ENCODE measurements at places on chromosomes 5 and 9.

DNA sequence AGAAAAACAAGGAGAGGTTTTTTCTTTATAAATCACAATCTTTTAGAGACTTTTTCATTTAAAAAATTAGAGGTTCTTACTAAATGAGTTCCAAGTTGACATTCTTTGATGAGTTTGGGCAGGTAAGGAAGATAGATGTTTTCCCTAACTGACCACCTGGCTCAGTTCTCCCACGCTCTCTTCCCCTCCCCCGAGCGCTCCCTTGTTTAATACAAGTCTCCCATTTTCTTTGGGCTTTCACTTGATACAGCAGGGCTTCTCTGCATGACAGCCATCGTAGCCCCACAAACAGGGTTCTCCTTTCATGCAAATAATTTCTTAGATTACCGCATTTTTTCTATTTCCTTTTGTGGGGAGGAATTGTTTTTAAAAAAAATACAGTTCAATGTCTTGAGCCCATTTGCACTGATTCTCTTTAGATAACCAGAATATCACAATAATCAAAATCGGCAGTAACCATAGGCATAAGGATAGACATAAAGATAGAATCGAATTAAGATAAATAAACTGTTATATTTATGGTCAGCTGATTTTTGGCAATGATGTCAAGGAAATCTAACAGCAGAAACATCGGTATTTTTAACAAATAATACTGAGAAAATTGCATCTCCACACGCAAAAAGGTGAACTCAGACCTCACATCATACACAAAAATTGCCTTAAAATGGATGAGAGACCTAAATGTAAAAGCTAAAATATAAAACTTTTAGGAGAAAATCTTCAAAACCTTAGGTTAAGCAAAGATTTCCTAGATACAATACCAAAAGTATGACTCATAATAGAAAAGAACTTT is 325.4 kb downstream of the PIK3R1 start:
- no peak for DNase-seq

DNA sequence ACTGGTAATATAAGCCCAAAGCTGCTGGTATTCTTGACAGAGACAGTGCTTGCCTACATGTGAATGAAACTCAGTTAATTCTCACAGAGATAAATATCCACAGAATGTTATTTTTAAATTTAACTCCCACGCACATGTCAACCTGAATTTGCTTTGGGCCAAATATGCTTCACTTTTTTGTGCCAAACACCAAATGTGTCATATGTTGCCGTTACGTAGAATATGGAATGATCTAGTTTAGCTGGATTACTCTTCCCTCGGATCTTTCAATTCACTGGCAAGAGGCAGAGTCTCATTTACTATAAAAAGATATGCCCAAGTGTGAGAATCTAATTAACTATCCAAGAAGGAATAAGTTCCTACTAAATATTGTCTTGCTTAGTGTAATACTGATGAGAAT is 933.4 kb upstream of the COX7C start:
- DNase-seq = no peak

- no peak for DNase-seq
Observed at GRCh38 chr5:74126294-74126693, 500.3 kb downstream of the ARHGEF28 start.

DNA sequence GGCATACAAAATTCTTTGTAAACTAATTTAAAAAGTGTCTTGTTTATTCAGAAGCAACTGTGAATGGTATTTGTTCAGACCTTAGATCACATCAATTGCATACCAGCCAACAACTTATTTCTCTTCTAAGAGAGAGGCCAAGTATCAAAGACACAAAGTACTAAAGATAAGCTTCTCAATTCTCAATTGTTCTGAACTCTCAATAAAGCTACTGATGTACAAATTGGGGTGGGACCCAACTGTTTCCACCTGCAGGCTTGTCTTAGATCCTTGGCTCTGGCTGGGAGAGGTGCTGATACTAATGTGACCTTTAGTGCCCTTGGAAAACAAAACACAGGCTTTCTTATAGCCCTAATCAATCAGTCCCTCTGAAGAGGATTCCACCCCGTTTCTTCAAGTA is 22.1 kb downstream of the XRCC4 start:
- no peak for DNase-seq

DNA sequence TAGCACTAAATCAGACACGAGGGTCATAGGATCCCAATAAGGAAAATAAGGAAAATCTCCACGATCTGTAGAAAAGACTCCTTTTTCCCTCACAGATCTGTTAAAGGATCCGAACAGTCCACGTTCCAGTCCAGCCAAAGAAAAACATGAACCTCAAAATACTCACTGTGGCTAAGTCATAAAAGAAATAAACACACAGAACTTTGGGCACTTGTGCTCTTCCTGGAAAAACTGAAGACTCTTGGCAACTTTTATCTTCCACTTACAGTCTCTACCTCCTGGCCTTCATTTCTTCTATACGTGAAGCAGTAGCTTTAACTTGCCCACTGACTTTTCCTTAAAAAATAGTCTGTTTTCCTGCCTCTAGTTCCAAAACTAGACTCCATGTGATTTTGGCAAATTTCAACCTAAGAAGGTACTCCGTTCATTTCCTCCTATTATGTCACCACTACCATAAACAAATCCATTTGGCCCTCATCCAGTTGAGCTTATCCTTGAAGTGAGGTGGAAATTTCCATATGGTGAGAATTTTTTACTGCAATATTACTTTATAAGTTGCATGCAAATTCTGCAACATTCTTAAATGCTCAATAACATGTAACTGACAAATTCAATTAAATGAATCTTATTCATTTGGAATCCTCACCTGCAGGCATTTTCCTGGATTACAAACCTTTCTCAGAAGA is 5.3 kb upstream of the LHFPL2 start:
- no peak for DNase-seq

DNA sequence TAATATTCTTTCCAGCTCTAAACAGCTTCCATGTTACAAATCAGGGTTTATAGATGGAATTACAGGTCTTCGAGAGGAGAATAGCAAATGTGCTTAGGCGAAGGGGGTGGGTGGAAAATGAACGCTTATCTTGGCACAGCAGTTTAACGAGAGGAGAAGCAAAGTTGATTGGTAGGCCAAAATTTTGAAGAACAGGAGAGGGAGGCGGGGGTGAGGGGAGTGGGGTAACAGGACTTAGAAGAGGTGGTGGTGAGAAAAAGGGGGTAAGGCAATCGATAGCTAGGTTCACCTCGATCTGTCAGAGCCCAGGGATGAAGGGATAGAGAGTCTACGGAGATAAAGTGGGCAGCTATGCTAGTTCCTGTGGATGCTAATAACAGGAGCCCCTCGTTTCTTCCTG is 764 bp downstream of the ANKRA2 start:
- DNase-seq = no peak

DNA sequence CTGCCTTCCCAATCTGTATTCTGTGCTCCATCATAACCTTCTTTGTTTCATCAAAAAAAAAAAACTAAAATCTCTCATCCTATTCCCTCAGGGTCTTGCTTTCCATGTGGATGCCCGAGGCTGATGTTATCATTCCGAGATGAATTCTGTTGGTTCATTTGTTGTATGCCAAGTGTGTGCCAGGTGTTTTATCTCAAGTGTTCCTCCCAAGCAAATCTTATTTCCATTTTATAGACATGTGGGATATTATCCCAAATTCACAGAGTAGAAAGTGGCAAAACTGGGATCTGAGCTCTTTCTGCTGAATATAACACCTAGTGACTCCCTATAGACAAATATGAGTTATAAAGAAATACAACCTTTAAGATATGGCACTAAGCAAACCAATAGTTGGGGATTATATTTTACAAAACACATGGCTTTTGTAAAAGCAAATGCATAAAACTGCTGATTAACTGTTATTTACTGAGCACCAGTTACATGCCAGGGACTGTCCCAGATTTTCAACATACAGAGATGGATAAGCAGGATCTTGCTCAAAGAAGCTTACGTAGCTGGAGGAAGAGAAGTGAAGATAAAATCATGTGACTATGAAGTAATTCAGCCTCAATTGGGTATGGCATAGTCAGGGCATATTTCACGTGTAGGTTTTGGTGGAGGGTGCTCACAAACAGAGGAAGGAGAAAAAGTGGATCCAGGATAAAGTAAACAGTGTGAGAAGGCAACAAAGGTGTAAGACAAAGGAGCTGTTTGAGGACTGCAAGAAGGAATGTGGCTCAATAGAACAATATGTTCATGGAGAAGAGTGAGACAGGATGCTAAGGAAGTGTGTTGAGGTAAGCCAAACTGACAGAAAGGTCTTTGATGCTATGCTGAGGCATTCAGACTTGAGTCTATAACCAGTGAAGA is 143.3 kb upstream of the ADAMTSL1 start:
- DNase-seq = no peak

- DNase-seq = no peak
Observed at GRCh38 chr9:107874591-107875369, 385.2 kb upstream of the KLF4 start.

- DNase-seq = no peak
Observed at GRCh38 chr5:11507156-11507910, 396.9 kb downstream of the CTNND2 start.

GRCh38 chr5:73722231-73722630 is 96.2 kb downstream of the ARHGEF28 start:
- DNase-seq = no peak

- no peak for DNase-seq
Observed at GRCh38 chr9:137002646-137003041, 6.3 kb upstream of the CLIC3 start.

DNA sequence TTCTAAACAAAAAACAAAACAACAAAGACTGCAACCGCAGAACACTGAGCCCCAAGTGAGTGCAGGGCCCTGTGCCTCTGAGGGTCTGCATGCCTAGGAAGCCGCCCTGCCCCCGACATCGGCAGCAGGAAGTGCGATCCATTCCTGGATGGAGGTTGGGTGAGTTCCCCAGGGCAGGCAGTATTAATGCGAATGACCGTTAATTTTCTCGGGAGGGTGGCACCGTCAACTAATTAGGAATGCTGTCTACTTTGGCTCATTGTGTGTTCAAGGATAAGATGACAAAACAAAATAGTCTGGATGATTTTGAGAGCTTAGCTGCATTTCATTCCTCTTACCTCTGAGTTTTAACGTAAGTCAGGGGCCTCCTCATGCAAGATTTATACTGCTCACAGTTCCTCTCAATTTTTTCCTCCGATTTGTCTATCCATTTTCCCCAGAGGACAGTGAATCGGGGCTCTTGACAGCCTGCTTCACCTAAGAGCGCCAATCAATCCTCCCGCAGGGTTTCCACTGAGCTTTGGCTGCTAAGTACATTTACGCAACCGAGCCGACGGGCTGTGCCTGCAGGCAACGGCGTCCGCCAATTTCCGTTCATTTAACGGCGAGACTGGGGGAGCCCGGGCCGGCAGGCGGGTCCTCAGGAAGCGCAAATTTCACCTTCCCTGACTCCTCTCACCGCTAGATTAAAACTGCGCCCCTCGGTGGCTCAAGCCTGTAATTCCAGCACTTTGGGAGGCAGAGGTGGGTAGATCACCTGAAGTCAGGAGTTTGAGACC is 2.9 kb upstream of the NXNL2 start:
- no peak for DNase-seq

DNA sequence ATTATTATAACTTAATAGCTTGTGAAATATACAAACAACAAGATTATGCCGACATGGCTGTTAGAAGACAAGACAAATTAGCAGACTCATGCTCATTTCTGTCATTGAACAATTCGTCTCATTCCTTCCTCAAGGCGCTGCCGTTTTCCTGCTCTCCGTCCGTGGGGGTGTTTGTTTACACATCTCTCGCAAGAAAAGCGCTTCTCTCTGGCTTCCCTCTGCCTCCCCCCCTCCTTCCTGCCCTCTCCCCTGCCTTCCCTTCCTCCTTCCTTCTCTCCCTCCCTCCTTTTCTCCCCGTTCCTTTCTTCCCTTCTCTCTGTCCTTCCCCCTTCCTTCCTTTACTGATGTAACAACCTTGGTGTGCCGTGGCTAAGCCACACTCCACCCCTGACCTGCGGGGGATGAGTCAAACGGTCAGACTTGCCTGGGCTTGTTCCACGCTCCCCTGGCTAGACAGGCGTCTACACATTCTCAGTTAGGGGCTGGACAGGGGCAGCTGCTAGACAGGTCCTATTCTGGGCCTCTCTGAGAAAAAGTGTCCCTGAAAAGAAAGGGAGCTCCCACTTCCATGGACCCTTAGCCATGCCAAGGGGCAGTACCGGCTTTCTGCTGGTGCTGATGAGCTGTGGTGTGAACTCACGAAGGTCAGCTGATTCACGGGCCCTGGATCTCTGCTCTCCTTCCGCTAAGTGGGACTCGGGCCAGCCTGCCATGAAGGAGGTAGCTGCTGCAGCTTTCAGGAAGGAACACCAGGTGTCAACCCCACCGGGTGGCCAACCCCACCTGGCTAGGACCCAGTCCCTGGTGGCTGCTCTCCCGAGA is 32.0 kb upstream of the SPTLC1 start:
- no peak for DNase-seq

GRCh38 chr9:441126-441525 is 226.5 kb downstream of the DOCK8 start:
- no peak for DNase-seq

DNA sequence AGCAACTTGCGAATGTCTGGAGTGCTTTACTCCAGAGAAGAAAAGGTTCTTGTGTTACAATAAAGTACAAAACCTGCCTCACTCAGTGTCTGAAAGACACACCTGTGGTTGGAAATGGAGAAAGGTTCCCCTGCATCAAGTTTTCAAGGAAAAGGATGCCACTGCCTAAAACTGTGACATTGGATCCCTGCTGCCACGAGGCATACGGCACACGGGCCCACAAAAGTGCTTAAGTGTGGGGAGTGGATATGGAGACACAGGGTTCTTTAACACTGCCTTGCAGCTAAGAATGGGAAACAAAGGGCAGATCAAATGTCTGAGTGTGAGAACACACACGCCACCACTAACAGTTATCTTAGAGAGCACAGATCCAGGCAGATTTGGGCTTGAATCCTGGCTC is 75.0 kb downstream of the NIPSNAP3B start:
- no peak for DNase-seq

GRCh38 chr5:155004138-155004744 is 9.3 kb upstream of the KIF4B start:
- no peak for DNase-seq

- DNase-seq = no peak
Observed at GRCh38 chr9:116471093-116471906, 215.8 kb upstream of the TRIM32 start.

DNA sequence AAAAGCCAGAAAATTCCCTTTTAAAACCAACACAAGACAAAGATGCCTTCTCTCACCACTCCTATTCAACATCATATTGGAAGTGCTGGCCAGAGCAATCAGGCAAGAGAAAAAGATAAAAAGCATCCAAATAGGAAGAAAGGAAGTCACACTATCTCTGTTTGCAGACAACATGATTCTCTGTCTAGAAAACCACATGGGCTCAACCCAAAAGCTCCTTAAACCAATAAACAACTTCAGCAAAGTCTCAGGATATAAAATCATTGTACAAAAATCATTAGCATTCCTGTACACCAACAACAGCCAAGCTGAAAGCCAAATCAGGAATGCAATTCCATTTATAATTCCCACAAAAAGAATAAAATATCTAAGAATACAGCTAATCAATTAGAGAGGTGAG is 112.0 kb downstream of the ADAMTSL1 start:
- DNase-seq = no peak

Measured in stimulated activated CD8-positive, alpha-beta memory T cell treated with anti-CD3 and anti-CD28 coated beads, Interleukin-7, amount 100 ng/mL, for 4 hours (primary cell).